ENCODE measurements at places on chromosomes 3 and 15. TPM values are rescaled to one million over a fixed set of nuclear protein-coding genes. Genes with fewer than 3 reads are reported as not detected.

Gene PPARG
- total RNA-seq, result 19.2 TPM

Gene STAC
- 6.2 TPM for total RNA-seq

Gene C3orf18
- 6.2 TPM for total RNA-seq

Gene RGMA
- total RNA-seq, result 4.7 TPM

Gene ARHGAP31
- 28.7 TPM for total RNA-seq
